ENCODE measurements at places on chromosomes 2 and 18.

- DNase-seq: no peak
Measured at GRCh38 chr2:30688956-30689401, 118.3 kb downstream of the CAPN13 start.

DNA sequence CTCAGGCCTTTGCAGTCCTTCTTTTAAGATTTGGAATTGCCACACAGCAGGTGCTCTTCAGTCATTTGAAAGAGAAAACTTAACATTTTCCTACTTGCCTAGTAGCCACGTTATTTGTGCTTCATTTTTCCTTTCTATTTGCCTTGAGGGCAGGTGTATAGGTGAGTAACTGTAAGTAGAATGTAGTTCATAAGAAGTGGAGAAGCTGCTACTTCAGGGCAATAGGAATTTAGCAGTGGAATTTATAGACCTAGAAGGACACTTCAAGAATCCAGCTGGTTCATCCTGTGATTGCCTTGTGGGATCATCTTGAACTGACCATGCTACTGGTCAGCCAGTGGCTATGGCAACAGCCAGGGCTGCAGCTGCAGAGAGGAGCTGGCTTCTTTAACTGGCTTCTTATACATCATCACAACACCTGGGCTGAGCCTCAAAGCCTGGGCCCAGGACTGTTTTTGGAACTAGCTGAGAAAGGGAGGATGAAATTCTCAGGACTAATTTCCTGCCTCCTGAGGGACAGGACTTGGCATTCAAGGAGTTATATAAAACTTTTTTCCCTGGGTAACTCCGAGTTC lies 5.1 kb upstream of the LANCL1 start:
- DNase-seq: no peak

GRCh38 chr2:131121464-131121863 lies 16.3 kb downstream of the PLEKHB2 start:
- no peak for DNase-seq

DNA sequence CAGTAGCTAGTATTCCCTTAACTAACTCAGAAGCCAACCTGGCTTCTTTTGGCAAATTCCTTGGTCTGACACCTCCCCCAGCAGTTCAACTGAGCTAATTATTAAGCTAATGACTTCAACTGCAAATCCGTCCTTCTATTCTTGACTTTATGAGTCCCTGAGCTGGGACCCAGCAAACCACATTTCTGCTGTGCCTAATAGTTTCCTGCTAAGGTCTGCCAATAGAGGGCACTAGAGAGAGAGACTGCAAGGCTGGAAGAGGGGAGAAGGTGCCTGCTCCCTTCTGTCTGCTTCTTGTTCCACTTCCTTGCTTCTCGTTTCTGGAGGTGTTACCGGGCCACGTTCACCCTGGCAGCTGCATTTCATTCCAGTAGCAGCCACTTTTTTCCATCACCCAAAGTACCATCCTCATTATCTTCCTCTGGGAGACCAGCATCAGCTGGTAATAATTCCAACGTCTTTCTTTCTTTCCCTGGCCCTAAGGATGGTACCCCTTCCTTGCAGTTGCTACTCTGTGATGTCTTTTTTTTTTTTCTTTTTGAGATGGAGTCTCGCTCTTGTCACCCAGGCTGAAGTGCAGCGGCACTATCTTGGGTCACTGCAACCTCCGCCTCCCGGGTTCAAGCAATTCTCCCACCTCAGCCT lies 352.0 kb downstream of the TNS1 start:
- DNase-seq: peak; percentile 9

DNA sequence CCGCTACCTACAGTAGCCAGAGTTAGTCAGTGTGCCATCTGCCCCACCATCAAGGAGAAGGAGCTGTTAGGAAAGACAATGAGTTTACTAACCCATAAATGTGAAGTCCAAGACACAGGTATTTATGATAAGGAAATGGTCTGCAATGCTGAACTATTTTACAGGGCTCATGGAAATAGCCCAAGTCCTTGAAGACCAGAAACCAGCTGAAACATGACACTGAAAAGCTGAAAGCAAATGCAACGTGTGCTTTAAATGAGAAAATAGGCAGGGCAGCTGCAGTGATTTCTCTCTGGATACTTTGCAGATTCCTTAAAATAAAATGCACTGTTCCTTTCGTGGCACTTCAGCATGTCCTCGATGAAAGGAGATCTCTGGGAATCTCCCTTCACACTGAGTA lies 256.4 kb upstream of the TCF4 start:
- no peak for DNase-seq

GRCh38 chr18:70376914-70377258 lies 88.0 kb downstream of the SOCS6 start:
- DNase-seq: no peak

GRCh38 chr2:190965580-190966222 lies 48.3 kb downstream of the STAT1 start:
- DNase-seq: no peak

DNA sequence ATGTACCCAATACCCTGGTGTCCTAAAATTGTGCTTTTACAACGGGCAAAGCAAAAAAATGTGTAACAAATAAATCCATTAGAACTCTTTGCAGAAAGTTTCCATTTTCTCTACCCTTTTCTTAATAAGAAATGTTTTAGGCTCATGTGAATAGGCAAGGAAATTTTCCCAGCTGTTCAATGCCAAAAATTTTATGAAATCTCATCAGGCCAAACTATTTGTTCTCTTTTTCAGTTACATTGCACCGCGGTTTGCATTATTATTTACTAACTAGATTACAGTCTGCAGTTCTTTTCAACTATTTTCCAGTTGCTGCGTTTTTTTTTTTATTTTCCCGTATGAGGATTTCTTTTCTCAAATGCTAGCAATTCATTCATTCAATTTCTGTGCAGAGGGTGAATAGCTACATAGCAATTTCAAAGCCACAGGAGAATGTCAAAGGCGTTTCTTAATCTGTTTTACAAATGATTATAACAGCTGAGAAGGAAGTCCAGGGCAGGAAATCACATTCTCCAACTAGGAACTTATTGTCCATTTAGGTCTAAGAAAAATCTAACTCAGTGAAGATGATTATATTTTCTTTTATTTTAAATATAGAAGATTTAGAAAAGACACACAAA lies 367.5 kb upstream of the MMADHC start:
- no peak for DNase-seq

DNA sequence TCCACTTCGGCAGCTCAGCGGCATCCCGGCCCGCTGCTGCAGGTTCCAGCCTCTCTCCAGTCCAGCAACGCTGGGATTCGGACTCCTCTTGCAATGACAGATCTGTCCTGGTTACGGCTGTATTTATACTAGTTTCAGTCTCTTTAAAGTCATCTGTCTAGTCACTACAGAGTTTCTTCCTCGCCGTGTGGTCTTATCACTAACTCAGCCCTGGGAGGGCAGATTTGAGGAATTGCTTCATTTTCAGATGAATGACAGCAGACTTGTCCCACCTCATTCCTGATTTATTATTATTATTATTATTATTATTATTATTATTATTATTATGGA lies 2.2 kb downstream of the KLHL29 start:
- DNase-seq: no peak

- no peak for DNase-seq
Measured at GRCh38 chr2:232333361-232334135, 45.0 kb upstream of the ALPP start.

DNA sequence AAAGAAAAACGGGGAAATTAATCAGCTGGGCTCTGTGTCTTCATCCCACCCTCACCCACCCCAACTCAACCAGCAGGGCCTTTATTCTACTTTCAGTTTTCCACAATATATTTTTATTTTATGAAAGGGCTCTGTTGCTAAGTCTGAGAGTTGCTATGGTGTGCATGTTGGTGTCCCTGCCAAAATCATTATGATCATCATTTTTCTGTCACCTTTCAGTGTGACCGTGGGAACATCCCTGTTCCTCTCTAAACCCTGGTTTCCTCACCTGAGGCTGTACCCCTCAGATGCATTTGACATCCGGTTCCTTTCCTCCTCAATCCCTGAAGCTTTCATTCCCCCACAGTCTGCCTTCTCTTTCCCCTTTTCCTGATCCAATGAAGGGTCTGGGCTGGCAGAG lies 180.5 kb downstream of the ZFP36L2 start:
- no peak for DNase-seq

All from GDM1 (cell line).